ENCODE measurements at places on chromosomes 3 and 15. TPM values are rescaled to one million over a fixed set of nuclear protein-coding genes. Genes with fewer than 3 reads are reported as not detected.

The LTK gene
- total RNA-seq = 0.06 TPM

The RPUSD2 gene
- 13.8 TPM for total RNA-seq

The IDH3A gene
- total RNA-seq = 13.8 TPM

The CCDC54 gene
- not detected for total RNA-seq

The TERC gene
- total RNA-seq = 16.6 TPM

The SI gene
- total RNA-seq = not detected

The ALDH1L1 gene
- not detected for total RNA-seq

The PROK2 gene
- not detected for total RNA-seq

The SERINC4 gene
- total RNA-seq = not detected

The CCDC39 gene
- 0.06 TPM for total RNA-seq

The KNG1 gene
- not detected for total RNA-seq

The TTLL3 gene
- total RNA-seq = 7.1 TPM

The CNTN3 gene
- 0.44 TPM for total RNA-seq

The THPO gene
- total RNA-seq = not detected

The SLC12A1 gene
- not detected for total RNA-seq

The TIMP4 gene
- 0.97 TPM for total RNA-seq

The HESX1 gene
- total RNA-seq = 0.16 TPM

The SERPINI2 gene
- total RNA-seq = not detected

The VIPR1 gene
- total RNA-seq = 0.25 TPM

The MAN2C1 gene
- total RNA-seq = 92.8 TPM

The SLC12A8 gene
- 0.16 TPM for total RNA-seq

The P2RY12 gene
- not detected for total RNA-seq

The ACOX2 gene
- total RNA-seq = 4.9 TPM

The LZTFL1 gene
- total RNA-seq = 11.1 TPM

The CD200R1 gene
- not detected for total RNA-seq

The DPPA4 gene
- total RNA-seq = not detected

The CLPX gene
- 32.1 TPM for total RNA-seq

The SEMA6D gene
- 4.0 TPM for total RNA-seq

The DAPK2 gene
- total RNA-seq = 11.2 TPM

The ATP13A5 gene
- total RNA-seq = not detected

The CIDEC gene
- not detected for total RNA-seq

The CCK gene
- total RNA-seq = not detected

Data from bladder microvascular endothelial cell (primary cell).